ENCODE measurements at places on chromosomes 6 and 20.

- DNase-seq, result no peak
Measured at GRCh38 chr6:76792394-76792793, 670.9 kb downstream of the HTR1B start.

GRCh38 chr6:66210964-66211363 lies 503.9 kb upstream of the EYS start:
- no peak for DNase-seq

DNA sequence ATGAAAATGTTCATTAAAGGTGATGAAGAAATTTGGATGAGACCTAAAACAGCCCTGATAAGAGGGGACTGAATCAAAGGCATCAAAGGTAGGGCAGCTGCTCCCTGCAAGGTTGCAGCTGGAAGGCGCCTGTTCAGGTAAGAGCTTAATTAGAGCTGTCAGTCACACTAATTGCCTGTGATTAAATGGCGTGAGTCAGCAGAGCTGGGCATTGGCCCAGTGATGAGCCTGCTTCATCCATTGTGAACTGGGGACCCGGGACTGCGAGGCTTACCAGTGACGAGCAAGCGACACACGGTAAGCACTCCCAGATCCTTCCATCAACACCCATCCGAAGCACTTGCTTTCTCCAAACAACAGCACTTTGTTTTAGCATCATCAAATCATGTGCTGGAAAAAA lies 621.5 kb upstream of the CDH4 start:
- DNase-seq, result no peak

DNA sequence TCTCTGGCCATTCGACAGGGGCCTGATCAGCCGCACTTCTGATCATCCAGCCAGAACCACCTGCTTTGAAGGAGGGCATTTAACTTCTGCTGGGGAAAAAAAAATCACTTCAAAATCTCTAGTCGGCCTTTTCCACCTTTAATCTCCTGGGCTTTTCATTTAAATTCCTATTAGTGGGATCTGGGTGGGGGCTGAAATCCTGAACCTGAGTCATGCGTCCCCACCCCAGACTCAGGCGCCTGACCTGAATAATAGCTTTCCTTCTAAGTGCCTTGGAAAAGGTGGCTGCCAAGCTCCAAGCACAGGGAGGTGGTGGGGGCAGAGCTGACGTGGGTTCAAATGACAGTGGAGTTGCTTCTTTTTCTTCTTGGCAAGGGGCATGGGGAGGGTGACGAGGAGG lies 246.0 kb upstream of the EXOC2 start:
- DNase-seq, result no peak

GRCh38 chr6:158475344-158476302 lies 84.3 kb upstream of the TMEM181 start:
- no peak for DNase-seq

- no peak for DNase-seq
Measured at GRCh38 chr6:151111670-151112069, 128.1 kb upstream of the AKAP12 start.

GRCh38 chr6:151544453-151544852 lies 50.6 kb downstream of the CCDC170 start:
- DNase-seq, result no peak

DNA sequence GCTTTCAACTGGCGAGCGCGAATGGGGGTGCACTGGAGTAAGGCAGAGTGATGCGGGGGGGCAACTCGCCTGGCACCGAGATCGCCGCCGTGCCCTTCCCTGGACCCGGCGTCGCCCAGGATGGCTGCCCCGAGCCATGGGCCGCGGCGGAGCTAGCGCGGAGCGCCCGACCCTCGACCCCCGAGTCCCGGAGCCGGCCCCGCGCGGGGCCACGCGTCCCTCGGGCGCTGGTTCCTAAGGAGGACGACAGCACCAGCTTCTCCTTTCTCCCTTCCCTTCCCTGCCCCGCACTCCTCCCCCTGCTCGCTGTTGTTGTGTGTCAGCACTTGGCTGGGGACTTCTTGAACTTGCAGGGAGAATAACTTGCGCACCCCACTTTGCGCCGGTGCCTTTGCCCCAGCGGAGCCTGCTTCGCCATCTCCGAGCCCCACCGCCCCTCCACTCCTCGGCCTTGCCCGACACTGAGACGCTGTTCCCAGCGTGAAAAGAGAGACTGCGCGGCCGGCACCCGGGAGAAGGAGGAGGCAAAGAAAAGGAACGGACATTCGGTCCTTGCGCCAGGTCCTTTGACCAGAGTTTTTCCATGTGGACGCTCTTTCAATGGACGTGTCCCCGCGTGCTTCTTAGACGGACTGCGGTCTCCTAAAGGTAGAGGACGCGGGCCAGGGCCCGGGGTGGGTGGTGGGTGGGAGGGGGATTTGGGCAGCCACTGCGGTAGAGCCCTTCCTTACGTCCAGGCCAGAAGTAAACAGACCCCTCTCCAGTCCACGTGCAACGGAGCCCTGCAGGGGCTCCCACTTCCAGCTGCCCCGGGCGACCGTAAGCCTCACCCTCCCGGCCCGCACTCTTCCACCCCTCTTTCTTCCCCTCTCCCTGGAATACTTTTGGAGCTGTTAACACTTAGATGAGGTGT lies 998 bp downstream of the BMP2 start:
- no peak for DNase-seq

- DNase-seq, result no peak
Measured at GRCh38 chr6:80642452-80642851, 536.0 kb downstream of the BCKDHB start.

- DNase-seq, result no peak
Measured at GRCh38 chr20:5261763-5262162, 55.0 kb downstream of the PROKR2 start.

DNA sequence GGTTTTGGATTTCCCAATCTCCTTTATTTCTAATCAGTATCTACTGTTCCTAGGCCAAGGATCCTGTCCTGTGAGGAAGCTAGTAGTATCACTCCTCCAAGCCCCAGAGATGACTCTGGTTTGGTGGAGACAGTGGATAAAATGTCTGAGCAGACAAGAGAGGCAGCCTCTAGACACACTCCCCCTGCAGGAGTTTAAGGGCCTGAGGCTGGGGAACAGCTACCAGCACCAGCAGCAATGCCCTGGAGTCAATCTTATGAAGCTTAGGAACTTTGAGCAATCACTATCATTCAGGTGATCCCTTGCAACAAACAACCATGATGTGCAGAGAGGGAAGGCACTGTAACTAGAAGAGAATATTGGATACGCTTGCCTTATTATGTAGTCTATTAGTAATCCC lies 384.7 kb upstream of the ID4 start:
- no peak for DNase-seq

Data from stimulated activated naive CD8-positive, alpha-beta T cell treated with anti-CD3 and anti-CD28 coated beads, Interleukin-15, Interleukin-2, amounts not matched to agents 100 U/mL and 50 U/mL, for 24 hours (primary cell).